ENCODE measurements at places on chromosomes 4 and X. TPM values are rescaled to one million over a fixed set of nuclear protein-coding genes. Genes with fewer than 3 reads are reported as not detected.

DNA sequence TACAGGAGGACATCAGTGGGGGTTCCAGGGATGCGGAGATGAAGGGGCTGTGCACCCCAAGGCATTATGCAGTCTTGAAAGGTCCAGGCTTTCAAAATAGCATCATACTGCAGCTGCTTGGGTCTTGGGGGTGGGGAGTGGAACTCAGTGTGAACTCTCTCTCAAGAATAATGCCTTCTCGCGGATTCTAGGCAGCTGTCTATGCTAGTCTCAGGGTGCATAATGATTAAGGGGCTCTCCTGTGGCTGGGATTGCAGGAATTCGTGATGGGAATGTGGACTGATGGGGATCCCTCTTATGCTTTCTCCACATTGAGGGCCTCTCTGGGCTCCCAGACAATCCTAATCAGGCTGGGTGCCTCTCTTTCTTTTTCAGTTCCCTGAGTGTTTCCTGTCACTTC is 172.2 kb upstream of the ARHGAP24 start:
- DNase-seq, result no peak

DNA sequence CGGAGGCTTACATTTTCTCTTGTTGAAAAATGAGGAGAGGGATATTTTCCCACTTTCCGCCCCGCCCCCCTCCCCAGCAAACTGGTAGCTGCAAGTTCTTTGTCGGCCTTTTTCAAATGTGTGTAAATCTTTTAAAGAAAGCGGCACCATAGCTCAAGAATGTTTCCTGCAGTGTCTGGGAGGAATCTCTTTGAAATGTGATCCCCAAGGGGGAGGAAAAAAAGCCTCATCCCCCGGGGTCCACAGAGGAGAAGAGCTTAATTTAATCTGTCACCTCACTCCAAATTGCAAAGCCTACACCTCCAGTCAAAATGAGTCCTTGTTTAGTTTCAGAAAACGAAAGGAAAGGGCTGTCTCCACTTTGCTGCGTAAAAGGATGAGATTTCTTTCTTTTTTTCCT is 34.8 kb downstream of the ASMT start:
- DNase-seq, result no peak

DNA sequence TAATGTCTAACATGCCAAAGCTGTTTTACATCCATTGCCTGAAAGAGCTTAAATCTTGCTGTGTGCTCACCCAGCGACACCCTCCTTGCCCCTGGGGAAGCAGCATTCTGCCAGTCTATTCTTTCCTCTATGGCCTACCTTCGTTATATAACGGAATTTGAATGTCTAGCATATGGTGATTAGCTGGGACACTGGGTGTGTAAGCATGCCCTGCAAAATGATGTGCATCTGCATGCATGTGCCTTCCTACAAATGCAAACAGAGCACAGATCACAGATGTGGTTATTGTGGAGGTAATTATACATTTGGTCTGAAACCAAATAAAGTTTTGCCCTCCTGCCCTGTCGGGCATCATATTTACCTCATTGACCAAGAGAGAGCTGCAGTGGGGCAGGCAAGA is 90.8 kb downstream of the NHS start:
- no peak for DNase-seq

GRCh38 chrX:148794350-148794749 is 293.9 kb downstream of the AFF2 start:
- DNase-seq, result no peak

DNA sequence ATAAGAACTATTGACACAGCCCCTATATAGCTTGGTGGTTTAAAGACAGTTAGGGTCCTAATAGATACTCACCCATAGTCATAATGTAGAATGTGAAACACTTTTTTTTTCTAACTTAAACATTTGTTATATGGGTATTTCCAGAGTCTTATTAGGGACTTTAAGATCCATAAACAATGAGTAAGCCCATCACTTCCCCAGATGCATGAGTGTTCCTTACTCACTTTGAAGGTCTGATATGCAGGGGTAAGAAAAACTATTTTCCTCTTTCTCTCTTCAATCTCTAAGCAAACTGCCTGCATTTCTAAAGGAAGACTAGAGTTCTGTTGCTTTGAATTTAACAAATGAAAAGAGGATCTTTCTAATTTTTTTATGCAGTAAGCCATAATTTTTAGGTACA is 443.6 kb upstream of the PITX2 start:
- DNase-seq, result no peak

- no peak for DNase-seq
Observed at GRCh38 chr4:92501456-92501855, 197.7 kb downstream of the GRID2 start.

- no peak for DNase-seq
Observed at GRCh38 chrX:47316276-47317025, 53.9 kb upstream of the ZNF157 start.

GRCh38 chrX:105829011-105829410 is 6.7 kb downstream of the NRK start:
- DNase-seq, result no peak

GRCh38 chr4:186297013-186297645 is 31.1 kb downstream of the F11 start:
- no peak for DNase-seq

DNA sequence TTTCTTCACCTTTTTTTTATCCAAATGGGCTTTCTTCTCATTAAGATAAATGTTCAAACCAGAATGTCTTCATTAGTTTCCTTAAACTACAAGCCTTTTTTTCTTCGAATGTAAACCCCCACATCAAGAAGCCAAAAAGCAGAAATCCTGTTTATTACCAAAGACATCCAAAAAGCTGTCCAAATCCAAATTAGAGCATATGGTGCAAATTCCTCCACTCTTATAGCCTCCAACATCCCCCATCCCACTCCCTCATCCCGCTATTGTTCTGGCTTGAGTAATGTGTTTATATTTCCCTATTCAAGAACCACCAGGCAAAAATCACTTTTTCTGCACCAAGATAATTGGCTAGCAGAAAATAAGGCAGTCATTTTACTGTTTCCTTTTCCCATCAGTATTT is 315.1 kb upstream of the ADGRL3 start:
- no peak for DNase-seq

DNA sequence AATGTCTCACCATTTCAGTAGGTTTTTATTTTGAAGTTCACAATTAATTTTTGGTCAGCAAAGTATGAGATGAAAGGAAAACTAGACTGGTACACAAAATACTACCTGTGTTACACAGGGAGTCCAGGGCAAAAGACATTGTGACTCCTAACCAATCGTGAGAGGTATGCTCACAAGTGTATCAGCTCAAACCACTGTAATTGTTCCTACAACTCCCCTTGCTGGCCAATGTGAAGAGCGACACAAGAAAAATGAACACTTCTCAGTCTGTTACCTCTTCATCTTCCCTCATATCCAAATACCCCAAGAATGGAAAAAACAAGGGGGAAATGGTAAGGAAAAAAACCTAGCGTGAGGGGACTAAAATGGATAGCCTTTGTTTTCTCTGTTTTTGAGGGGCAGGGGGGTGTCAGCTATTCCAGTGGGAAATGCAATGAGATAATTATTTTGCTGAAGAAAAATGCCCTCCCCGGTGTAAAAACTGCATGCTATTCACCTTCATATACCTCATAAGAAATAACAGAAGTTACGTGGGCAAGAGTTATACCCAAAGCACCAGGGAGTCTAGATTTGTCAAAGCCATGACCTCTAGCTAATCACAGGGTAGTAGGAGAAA is 30.6 kb upstream of the NSUN7 start:
- no peak for DNase-seq

DNA sequence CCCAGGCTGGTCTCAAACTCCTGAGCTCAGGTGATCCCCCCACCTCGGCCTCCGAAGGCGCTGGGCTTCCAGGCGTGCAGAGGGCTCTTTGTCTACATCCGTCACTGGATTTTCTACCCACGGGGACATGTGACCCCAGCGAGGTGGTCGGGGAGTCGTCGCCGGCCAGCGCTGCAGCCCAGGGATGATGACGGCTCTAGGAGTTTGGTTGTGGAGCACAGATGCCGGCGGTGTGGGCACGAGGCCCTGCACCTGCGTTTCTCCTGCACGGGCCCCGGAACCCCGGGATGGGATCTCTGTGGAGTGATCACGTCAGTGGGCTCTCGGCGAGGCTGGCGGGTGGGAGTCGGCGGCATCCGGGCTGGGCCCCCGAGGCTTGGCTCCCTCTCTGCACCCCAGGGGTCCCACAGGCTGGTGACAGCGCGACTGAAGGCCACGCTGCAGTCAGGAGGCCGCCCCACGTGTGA is 9.1 kb upstream of the GTPBP6 start:
- DNase-seq, result peak; percentile 85

DNA sequence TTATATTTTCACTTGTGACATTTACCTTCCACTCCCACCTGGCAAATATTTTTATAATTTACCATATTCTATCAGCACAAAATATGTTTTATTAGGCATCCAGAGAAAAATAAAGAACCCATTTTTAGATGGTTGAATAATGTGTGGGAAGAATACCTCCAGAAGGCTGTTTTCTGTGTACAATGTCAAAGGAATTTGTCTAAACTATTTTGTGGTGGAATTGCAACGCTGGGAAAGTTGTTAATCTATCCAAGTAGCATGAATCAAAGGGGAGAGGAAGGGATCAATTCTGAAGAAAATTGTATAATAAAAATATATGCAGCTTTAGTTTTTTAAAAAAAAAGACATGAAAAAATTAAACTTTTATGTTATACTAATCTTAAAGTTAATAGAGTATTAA is 706.5 kb downstream of the FSTL5 start:
- no peak for DNase-seq

GRCh38 chr4:187118602-187119120 is 395.0 kb upstream of the FAT1 start:
- DNase-seq, result no peak

DNA sequence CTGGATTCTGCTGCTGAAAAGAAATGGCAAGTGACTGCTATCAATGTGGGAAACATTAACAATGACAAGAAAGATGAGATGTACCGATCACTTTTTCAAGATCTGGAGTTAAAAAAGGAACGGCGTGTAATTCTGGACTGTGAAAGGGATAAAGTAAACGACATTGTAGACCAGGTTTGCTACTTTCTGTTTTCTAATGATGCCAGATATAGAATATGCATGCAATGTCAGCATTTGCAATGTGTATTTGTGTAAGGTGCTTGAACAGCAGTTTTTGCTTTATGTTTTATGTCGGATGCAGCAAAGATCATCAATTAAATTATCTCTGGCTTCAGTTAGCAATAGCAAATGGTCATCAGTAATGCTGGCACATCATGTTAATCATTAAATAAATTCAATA is 92.2 kb downstream of the GRIA2 start:
- DNase-seq, result no peak

GRCh38 chrX:87516717-87517121 is 883 bp upstream of the KLHL4 start:
- DNase-seq, result no peak

- no peak for DNase-seq
Observed at GRCh38 chr4:114924311-114924710, 189.1 kb downstream of the NDST4 start.

- no peak for DNase-seq
Observed at GRCh38 chrX:96761566-96761965, 76.9 kb downstream of the DIAPH2 start.

DNA sequence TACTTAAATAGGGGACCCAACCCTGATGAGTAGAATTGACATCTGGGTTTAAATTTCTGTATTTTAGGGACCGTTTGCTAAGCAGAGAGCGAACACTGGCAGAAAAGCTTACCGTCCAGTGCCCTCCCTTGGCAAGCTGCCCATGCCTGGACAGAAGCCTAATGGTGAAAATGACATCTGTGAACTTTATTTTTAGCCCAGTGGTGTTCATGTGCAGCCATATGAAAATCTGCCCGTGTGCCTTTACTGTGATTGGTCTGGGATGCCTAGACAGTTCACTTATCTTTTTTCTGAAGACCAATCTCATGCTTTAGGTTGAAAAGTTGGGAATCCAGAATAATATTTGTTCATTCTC is 1.1 kb downstream of the STBD1 start:
- no peak for DNase-seq

GRCh38 chr4:85829276-85830051 is 354.5 kb downstream of the ARHGAP24 start:
- no peak for DNase-seq

GRCh38 chr4:110211007-110211769 is 12.8 kb upstream of the ELOVL6 start:
- DNase-seq, result no peak

Gene TNIP3
- total RNA-seq, result 0.16 TPM

Gene HMX1
- not detected for total RNA-seq

Gene NLRP2B
- total RNA-seq, result not detected

Gene TMEM31
- total RNA-seq, result not detected

Gene NCAPG
- total RNA-seq, result 0.26 TPM

Gene REELD1
- 0.29 TPM for total RNA-seq

Gene NDUFB11
- total RNA-seq, result 58.6 TPM

Gene NDST3
- not detected for total RNA-seq

Gene STK32B
- total RNA-seq, result 4.3 TPM

Gene BOD1L1
- total RNA-seq, result 29.4 TPM

Gene CCKAR
- total RNA-seq, result not detected

Gene MAGEB10
- not detected for total RNA-seq
